ENCODE measurements at places on chromosomes 3 and 15.

GRCh38 chr15:55873024-55873720 is 120.2 kb downstream of the NEDD4 start:
- DNase-seq: peak; percentile 2

GRCh38 chr15:49178497-49178896 is 8.4 kb downstream of the GALK2 start:
- DNase-seq: no peak

GRCh38 chr3:24490151-24490550 is 4.5 kb downstream of the THRB start:
- DNase-seq: no peak

GRCh38 chr3:64345371-64345770 is 120.1 kb upstream of the PRICKLE2 start:
- peak; percentile 80 for DNase-seq

DNA sequence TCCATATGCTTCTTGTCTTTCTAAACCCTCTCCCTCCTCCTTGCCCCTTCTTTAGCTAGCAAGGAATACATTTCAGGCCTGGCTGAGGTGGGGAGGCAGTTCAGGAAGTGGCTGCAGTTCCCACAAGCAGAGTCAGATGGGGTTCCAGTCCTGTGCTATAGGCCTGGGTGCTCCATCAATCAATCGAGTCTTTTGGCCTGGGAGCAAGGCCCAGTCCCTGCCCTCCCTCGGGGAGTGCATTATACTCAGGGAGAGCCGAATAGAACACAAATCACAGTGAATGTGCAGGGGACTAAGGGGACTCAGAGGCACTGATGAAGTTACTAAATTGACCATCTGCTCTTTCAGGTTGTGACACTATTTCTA is 58.0 kb upstream of the HERC1 start:
- no peak for DNase-seq

GRCh38 chr3:126208606-126209256 is 28.3 kb upstream of the ALDH1L1 start:
- peak; percentile 95 for DNase-seq

DNA sequence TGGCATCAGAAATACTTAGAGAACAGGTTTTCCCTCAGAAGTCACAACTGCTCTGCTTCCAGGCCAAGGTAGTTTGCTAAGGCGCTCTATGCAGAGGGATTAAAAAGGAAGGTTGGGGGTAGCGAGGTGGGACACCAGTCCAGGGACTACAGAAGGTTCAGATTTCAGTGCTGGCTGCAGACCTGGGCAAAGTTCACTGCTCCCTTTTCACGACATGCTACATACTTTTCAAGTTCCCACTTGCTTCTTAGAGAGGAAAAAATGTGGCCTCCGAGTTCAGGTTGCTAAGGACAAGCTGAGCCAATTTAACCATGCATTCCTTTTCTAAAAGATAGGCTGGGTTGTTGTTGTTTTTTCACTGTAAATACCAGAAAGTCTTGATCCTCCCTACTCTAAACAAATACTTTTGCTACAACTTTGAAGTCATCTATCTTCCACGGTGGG is 158.6 kb upstream of the NR2F2 start:
- DNase-seq: no peak

DNA sequence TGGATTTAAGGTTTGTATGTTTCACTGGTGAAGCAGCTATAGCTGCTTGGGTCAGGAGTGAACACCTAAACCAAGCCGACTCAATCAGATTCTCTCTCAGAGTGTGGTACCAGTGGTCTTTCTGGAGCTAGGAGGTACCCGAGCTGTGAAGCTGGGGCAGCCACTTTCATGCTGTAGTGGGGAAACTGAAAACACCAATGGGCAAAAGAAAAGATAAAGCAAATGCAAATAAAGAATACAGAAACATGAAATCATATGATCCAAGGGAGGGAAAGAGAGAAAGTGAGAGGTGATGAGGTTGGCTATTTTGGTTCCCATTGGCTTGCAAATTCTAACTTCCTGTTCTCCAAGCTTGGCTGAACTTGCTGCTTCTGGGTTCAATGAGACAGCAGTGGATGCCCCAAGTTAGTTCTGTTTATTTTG is 212.3 kb upstream of the CFAP20DC start:
- DNase-seq: no peak

DNA sequence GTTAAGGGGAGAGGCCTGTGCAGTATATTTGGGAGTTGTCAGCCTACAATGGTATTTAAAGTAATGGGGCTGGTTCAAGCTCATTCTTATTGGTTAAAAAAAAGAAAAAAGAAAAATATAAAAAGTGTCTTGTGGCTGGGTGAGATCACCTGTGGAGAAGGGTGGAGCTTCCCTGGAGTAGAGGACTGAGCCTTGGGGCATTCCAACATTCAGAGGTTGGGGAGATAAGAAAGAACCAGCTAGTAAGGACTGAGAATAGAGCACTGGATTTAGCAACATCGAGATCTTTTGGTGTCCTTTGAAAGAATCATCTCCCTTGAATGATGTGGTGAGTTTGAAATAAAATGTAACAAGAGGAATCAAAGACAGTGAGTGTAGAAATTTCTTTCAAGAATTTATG is 5.2 kb downstream of the SLC49A4 start:
- no peak for DNase-seq

GRCh38 chr3:32379831-32380500 is 11.7 kb upstream of the CMTM7 start:
- DNase-seq: no peak

DNA sequence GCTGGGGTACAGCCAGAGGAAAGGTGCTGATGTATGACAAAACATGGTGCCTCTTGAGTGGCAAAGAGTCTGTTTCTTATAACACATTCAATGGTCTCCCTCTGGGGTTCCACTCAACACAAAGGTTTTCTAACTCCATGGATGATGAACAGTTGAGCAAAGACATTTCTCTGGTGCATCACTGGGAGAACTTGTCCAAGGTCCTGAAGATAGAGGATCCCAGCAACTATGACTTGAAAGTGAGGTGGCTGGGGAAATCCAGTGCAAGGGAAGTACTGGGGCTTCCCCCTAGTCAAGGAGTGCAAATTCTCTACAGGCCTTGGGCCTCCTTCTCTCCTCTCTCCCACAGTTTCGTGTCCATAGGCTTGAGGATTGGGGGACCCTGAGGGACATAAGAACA is 431.1 kb downstream of the WDR72 start:
- DNase-seq: no peak

GRCh38 chr3:56923526-56924224 is 121.9 kb upstream of the ARHGEF3 start:
- DNase-seq: peak; percentile 72

GRCh38 chr3:21654241-21654640 is 96.8 kb downstream of the ZNF385D start:
- DNase-seq: no peak

DNA sequence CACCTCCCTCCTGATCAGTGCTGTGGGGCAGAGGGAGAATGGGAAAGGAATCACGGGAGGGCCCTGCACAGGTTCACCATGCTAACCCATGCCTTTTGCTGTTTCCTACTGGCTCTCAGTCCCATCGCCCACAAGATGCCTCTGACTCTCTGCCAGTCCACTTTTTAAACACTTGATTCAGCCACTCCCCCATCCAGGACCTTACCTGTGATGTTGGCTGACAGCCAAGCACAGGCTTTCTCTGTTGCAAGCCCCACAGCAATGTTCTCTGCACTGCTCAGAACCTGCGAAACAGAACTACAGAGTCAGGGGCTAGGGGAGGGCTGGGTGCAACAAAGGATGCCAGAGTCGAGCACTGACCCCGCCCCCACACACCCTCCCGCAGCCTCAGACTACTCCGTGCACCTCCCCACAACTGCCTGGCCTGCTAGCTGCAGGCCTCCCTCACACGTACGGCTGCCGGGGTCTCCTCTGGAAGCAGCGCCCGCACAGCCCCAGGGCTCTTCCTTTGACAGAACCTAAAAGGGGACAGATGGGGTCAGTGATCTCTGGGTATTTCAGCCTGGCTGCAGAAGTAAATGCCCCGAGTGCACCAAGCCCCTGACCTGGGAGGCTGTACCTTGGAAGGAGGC is 9.1 kb downstream of the CDAN1 start:
- no peak for DNase-seq

DNA sequence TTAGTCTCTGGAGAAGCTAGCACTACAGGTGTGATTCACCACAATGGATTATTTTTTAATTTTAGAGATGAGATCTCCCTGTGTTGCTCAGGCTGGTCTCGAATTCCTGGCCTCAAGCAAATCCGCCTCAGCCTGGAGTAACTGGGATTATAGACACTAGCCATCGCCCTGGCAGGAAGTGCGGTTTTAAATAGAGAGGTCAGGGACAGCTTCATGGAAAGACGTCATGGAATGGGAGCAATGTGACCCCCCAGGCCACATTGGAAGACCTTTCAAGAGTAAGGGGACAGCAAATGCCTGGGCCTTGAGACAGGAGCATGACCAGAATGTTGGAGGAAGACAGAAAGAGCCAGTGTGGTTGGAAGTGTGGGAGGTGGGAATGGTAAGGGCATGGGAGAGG is 2.2 kb upstream of the ISG20 start:
- DNase-seq: peak; percentile 50

DNA sequence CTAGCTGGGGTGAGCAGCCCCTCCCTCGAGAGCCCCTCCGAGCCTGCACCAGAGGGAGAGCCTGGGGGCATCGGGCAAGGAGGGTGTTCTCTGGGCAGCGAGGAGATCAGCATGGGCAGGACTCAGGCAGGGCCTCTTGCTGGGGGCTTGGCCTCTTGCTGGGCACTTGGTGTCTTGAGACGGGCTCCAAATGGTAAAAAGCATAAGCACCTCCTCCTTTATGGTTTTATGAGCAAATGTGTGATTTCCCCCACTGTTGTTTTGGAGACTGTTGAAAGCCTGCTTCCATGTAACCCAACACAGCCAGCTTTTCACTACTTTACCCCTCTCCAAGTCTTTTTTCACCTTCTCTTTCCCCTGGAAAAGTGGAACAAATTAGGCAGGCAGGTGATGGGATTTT is 239.3 kb downstream of the TLE3 start:
- DNase-seq: no peak

GRCh38 chr3:55191911-55192775 is 264.3 kb upstream of the LRTM1 start:
- peak; percentile 98 for DNase-seq

DNA sequence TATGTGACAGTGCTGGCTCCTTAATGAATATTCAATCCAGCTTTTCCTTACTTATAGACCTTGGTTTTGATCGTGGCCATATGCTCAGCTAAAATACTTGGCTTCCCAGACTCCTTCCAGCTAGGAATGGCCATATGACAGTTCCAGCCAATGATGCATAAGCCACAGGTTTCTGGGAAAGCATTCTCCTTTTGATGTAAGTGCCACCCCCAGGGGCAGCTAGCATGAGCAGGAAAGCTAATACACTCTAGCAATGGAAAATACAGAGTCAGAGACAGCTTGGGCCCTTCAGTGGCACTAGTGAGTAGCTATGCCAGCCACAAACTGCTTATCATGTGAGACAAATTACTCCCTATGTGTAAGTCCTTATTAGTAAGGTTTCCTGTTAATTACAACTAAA is 26.7 kb downstream of the TBC1D2B start:
- no peak for DNase-seq

DNA sequence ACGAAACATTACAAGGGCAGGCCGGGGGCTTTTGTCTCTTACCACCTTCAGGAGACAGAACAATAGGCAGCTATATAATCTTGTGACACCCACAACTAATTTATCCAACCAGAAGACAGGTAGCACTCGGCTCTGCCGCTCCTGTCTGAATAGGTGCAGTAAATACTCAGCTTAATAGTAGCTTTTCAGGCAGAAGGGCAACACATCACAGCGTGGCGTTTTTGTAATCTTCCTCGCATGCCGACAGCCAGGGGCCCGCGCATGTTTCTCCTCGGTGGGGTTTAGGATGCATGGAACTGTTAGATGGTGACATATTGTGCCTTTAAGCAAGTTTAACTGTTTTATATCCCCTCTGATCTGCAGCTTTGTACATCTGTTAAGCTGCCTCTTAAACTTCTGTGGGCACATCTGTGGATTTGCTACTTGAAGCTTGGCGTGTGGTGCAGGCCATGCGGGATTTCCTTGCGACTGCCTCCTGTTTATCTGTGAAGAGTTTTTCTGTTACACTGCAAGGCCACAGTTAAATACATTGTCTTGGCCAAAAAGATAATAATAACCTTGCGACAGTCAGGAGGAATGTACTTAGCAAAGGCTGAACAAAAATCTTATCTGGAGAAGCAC is 123.2 kb upstream of the BNIP2 start:
- no peak for DNase-seq

- DNase-seq: no peak
Observed at GRCh38 chr3:33052671-33053070, 44.3 kb downstream of the GLB1 start.

GRCh38 chr3:26630669-26631389 is 8.3 kb downstream of the LRRC3B start:
- DNase-seq: no peak

DNA sequence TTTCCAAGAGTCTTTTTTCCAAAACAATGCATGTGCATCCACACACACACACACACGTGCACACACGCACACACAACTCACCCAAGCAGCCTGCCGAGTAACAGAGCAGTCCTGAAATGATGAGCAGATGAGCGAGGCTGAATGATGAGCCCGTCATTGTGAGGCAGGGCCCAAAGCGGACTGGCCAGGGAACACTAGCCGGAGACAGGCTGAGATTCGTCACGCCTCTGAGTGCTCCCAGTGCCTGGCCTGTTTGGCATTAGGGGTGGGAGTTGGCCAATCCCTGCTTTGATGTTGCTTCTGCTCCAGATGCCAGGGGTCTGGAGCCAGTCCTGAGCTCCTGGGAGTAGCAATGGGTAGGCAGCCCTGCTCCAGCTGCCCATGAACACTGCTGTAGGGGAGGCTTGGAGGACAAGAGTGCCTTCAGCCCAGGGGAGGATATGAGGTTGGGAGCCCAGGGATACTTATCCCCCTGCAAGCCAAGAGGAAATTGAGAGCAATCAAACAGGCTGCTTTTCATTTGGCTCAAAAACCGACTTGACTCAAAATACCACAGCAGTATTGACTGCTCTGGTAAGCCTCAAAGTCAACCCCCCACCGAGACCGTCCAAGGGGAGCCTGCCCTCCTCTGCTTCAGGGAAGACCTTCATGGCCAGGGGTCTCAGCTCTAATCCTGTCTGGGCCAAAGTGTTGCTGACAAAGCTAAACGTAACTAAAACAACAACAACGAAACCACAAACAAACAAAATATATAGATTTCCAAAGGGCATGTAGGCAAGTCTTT is 22.9 kb downstream of the COLQ start:
- no peak for DNase-seq

DNA sequence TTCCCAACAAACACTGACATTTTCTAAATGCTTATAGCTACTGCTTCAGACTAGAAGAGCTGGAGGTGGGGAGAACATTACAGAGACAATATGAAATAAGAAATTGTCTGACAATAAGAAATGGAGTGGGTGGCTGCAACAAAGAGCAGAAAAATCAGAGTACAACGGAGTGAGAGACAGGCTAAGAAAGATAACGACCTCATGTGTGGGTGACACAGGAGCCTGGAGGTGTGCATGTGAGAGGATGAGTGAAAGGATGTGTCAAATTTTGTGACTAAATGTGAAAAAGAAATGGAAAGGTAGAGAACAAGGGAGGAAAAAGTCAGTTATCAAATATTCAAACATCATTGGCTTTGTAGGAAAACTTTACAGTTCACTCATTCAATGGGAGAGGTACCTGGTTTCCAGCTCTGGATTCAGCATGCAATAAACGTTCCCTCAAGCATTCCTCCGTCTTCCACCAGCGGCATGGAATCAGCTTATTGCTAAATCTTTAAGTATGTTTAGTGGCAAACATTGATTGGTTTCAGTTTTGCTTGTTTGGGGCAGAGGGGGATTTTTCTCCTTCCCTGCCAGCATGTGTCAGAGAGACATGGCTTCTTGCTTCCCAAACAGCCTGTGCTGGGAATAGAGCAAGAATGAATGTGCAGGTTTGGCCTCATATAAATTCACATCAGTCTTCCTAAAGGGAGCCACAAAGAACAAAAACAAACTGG is 103.8 kb upstream of the CHRM5 start:
- no peak for DNase-seq

- no peak for DNase-seq
Observed at GRCh38 chr3:27625864-27626263, 96.3 kb downstream of the EOMES start.

Data from RPMI7951 (cell line).